Hematopoietic multipotent progenitor cell treated with erythropoietin and hydrocortisone succinate and interleukin-3 and kit ligand, for 4 days (in vitro differentiated cells): ENCODE measurements at places on chromosomes 4 and X.

DNA sequence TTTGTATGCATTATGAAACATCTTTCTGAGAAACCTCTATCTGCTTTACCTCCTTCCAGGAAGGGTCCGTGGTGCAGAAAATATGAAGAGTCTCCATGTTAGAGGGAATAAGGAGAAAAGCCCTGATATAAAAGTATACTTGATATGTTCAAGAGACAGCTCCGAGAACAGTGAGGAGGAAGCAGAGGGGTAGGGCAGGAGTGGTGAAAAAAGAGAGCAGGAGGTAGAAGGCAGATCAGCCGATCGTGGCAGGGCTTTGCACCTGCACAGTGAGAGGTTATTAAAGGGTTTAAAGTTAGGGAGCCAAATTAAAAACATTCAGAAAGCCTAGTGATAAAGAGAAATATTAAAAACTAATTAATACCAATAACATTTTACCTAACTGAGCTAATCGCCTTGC lies 419.7 kb downstream of the FAT4 start:
- DNase-seq, result no peak

DNA sequence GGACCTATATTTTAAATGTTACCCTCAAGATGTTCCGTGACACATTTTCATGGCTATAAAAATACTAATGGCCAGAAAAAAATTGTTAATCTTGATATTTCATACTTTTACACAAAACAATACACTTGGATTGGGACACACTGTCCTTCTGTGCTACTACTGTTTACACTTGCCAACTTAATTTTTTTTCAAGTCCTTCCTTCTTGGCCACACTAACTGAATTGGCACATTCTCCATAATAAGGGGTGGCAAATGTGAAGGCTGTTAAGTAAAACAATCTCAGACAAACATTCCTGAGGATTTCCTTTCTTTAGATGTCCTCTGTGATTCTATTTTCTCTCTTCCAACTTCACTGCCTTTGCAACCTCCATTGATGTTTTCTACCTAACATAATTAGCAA lies 225.8 kb downstream of the IQCM start:
- no peak for DNase-seq

DNA sequence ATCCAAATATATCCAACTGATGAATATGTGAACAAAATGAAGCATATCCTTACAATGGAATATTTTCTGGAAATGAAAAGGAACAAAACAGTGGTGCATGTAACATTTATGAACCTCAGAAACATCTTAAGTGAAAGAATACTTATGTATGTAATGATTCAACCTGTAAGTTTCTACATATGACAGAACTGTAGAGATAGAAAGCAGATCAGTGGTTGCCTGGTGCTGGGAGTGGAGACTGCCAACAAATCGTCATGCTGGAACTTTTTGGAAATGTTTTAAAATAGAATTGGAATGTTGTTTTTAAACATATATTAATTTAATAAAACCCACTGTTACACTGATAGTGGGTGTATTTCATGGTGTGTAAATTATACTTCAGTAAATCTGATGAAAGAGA lies 667.5 kb downstream of the RAPGEF2 start:
- DNase-seq, result no peak

DNA sequence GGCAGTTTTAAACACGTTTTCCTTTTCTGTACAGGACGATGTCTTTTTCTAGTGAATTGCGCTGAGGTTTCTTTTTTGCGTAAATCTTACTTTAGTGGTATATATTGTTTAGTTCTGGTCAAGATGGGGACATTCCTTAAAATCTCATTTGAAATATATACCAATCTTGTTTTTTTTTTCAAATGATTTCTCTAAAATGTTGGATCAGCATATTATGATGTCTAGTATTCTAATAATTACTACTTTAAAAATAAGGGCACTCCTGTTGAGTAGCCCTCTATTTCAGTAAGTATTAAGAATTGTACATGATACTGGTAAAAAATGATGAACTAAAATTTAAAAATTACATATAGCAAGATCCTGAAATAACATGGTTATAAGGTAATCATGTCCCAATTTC lies 224.1 kb upstream of the ARHGAP24 start:
- DNase-seq, result no peak

GRCh38 chr4:134126000-134126560 lies 75.5 kb downstream of the PABPC4L start:
- no peak for DNase-seq

DNA sequence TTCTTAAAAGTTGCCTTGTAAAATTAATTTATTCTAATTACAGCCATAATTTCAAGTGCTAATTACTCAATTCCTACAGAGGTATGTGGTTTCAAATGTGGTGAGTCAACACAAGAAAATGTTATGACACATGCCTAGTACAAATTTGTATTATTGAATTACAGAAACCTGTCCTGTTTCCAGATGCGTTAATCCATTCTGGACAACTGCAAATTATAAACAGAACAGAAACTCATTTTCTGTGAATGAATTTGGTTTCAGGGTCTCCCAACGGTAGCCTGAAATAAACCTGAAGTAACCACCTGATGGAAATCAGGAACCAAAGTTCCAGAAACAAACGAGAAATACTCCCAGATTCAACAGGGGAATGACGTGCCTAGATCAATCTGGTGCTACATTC lies 328.6 kb upstream of the F9 start:
- no peak for DNase-seq

DNA sequence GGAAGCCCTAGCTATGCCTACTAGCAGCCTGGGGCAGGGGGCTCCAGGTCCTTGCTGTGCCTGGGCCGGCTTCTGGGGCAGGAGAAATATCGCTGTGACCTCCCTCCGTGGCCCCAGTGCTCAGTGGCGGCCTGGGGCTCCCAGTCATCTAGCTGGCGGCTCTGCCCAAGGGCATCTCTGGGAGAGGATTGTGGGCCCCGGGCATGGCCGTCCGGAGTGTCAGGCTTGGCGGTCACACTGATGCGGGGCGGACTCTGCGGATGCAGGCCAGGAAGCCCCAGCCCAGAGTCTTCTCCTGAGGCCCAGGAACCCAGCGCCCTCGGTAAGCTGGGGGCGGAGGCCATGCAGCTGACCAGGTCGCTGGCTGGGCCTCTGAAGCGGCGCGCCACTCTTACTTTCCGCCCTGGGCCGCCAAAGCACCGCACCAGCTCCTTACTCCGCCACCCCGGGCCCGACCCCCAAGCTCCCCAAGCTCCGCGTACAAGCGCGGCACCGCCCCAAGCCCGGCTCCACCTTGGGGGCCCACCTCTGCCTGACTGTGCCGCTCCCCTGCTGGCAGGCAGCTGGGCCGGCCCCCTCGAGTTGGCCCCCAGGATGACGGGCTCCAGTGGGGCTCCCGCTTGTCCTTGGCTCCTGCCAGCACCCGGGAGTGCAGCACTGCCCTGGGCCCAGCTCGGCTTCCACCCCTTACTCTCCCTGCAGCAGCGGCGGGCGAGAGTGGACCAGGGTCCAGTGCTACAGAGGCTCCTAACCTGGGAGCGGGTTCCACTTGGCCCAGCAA lies 720.0 kb downstream of the PCDH18 start:
- no peak for DNase-seq
